Activated CD4-positive, alpha-beta memory T cell treated with anti-CD3 and anti-CD28 coated beads, Interleukin-2, amount 10 ng/mL, durations not matched to agents 7 days and 5 days (primary cell): ENCODE measurements at places on chromosomes 2 and 18. TPM values are rescaled to one million over a fixed set of nuclear protein-coding genes. Genes with fewer than 3 reads are reported as not detected.
A peak's percentile ranks its signal among the peaks of the same experiment; 100 is the strongest.

- peaks cover 40% of the 10 kb centered on the region for H3K27me3 ChIP-seq
- H3K27ac ChIP-seq, result no peak overlapping the region
- no peak overlapping the region for H3K4me3 ChIP-seq
- H3K4me1 ChIP-seq, result no peaks in the 10 kb centered on the region
- no peak for DNase-seq
- no peaks in the 10 kb centered on the region for H3K36me3 ChIP-seq
Observed at GRCh38 chr2:181662287-181662686, 5.4 kb upstream of the CERKL start.

GRCh38 chr18:36294031-36294430, 3.5 kb upstream of the FHOD3 start:
- peaks cover 15% of the 10 kb centered on the region for H3K27me3 ChIP-seq
- no peak overlapping the region for H3K27ac ChIP-seq
- no peaks in the 10 kb centered on the region for H3K4me1 ChIP-seq
- DNase-seq, result no peak
- no peak overlapping the region for H3K4me3 ChIP-seq

- no peaks in the 10 kb centered on the region for H3K27me3 ChIP-seq
- H3K4me1 ChIP-seq, result peaks cover 36% of the 10 kb centered on the region
- peaks cover 77% of the 10 kb centered on the region for H3K36me3 ChIP-seq
Observed at GRCh38 chr2:234494361-234495250, 2.3 kb downstream of the ARL4C start.

FAHD2A gene
- 37.3 TPM for total RNA-seq

- no peak overlapping the region for H3K27ac ChIP-seq
- no peak overlapping the region for H3K4me3 ChIP-seq
- DNase-seq, result no peak
- no peaks in the 10 kb centered on the region for H3K36me3 ChIP-seq
- H3K27me3 ChIP-seq, result peaks cover 9% of the 10 kb centered on the region
- no peaks in the 10 kb centered on the region for H3K4me1 ChIP-seq
Observed at GRCh38 chr2:26733413-26733812, 30.7 kb upstream of the SLC35F6 start.

GRCh38 chr2:241877989-241878970, 8.8 kb downstream of the RTP5 start:
- H3K4me1 ChIP-seq, result peaks cover 37% of the 10 kb centered on the region
- peaks cover 9% of the 10 kb centered on the region for H3K36me3 ChIP-seq
- H3K4me3 ChIP-seq, result no peak overlapping the region

REG3G gene
- total RNA-seq, result not detected

DNA sequence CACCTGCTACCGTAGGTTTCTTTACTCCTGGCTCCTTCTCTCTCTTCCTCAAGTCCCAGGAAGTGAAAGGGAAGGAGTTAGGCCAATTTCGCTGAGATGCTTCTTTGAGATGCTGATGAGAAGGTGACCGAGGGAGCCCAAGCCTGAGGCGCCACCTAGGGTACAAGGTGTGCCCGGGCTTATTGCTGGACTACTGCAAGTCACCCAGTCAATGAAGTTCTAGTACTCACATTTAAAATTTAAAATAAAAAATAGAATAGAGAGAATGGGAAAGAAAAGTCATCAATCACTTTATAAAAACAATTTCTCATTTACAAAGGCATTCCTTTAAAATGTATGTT, 45.3 kb downstream of the ACAA2 start:
- H3K27me3 ChIP-seq, result peaks cover 4% of the 10 kb centered on the region
- H3K27ac ChIP-seq, result no peak overlapping the region
- H3K36me3 ChIP-seq, result no peaks in the 10 kb centered on the region
- no peaks in the 10 kb centered on the region for H3K4me1 ChIP-seq
- no peak for DNase-seq
- H3K4me3 ChIP-seq, result no peak overlapping the region

- no peak overlapping the region for H3K4me3 ChIP-seq
- peaks cover 12% of the 10 kb centered on the region for H3K4me1 ChIP-seq
- peaks cover 10% of the 10 kb centered on the region for H3K27me3 ChIP-seq
- H3K36me3 ChIP-seq, result no peaks in the 10 kb centered on the region
- DNase-seq, result no peak
Observed at GRCh38 chr2:12605936-12606335, 110.8 kb upstream of the TRIB2 start.

GRCh38 chr18:1267021-1267420, 362.4 kb downstream of the ADCYAP1 start:
- no peak overlapping the region for H3K4me3 ChIP-seq
- H3K4me1 ChIP-seq, result no peaks in the 10 kb centered on the region

DNA sequence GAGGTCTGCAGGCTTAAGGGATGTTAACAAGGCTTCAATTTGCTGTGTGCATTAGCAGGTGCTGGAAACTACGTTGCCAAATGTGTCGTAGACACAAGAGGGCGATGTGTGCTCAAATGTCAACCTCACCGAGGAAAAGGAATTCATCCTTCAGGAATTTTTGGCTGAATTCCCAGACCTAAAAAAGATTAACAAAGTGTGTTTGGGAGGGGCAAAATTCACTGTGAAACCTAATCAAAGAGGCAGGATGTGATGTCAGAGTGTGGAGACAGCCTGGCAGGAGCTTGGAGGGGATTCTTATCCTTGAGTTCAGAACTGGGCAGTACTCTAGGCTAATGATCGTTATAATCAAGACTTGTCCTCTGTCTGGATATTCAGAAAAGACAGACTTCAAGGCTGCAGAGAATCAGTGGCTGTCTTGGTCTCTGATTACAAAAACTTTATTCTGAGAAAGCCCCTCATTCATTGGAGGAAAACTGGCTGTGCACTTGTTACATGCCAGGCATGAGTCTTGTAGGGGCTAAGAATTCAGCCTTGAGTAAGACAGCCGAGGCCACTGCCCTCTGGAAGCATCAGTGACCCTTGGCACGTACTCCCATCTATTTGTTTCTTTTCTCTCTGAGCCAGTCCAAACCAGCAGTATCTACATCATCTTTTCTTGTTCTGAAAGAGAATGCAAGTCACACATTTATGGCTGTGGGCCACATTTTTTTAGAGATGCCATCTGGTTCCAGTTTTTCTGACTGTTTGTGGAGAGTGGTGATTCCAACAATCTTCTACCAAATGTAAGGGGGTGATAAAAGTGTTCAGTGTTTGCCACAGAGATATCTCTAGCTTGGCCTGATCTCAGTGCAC, 18.7 kb upstream of the SCYGR1 start:
- no peak overlapping the region for H3K4me3 ChIP-seq
- peaks cover 9% of the 10 kb centered on the region for H3K4me1 ChIP-seq
- no peak for DNase-seq
- peaks cover under 1% of the 10 kb centered on the region for H3K27me3 ChIP-seq

STON1 gene
- 2.1 TPM for total RNA-seq

LHCGR gene
- not detected for total RNA-seq

DNA sequence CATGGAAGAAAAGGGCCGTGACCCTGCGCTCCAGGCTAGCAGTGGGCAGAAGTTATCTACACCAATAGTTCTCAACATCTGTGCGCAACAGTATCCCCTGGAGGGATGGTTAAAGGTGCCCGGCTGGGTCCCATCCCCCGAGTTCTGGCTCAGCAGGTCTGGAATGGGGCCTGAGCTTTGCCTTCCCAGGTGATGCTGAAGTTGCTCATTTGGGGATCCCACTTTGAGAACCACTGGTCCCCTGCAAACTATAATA, 31.1 kb downstream of the DNMT3A start:
- H3K4me3 ChIP-seq, result no peak overlapping the region
- H3K36me3 ChIP-seq, result peaks cover 35% of the 10 kb centered on the region
- no peaks in the 10 kb centered on the region for H3K27me3 ChIP-seq
- H3K27ac ChIP-seq, result no peak overlapping the region
- H3K4me1 ChIP-seq, result peaks cover 55% of the 10 kb centered on the region
- DNase-seq, result no peak

DNA sequence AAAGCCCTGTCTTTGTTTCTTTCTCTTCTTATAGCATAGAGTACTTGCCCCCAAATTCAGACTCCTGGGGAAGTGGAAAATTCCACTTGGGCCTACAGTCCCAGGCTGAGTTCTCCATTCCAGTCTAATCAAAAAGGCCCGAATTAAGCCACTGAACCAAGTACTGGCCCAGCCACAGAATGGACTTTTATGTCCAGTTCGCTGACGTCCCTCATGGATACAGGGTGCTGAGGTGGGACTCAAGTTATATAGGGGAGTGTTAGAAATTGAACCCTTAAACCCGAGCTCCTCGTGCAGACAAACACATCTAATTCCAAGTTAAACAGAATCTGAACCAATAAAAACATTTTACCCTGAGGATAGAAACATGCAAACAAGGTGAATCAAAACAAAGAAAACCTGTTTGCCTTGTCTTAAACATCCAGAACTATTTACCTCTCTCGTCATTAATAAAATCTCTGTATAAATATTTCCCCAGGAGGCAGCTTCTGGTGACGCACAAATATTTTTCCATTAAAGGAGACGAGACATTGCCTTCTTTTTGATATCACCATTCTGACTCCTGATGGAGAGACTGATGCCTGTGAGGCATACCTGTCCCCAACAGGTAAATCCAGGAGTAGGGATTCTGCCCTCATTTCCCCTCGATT, 136.8 kb upstream of the ARL4C start:
- H3K4me1 ChIP-seq, result no peaks in the 10 kb centered on the region
- peaks cover 18% of the 10 kb centered on the region for H3K27me3 ChIP-seq
- no peak overlapping the region for H3K4me3 ChIP-seq

DNA sequence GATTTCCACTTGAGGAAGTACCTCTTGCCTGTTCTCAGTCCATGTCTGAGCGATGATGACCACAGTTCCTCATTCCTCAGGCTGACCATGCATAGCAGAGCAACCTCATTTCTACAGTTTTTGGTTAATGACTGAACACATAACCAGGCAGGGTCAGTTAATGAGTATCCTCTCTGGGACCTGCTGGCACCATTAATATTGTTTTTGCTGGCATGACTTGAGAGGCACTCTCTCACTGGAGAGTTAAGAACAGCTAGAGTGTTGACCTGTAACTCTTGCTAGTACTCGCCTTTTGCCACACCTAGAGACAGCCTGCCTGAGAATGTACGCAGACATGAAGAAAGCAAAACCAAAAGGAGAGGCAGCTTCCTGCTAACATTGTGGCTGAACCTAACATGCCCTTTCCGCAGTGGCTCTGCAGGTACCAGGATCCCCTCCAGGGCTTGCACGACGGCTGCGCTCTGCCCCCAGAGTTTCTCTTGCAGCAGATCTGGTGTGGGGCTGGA, 23.9 kb downstream of the PECR start:
- H3K4me1 ChIP-seq, result peaks cover 41% of the 10 kb centered on the region
- peak overlapping the region; percentile 95 for H3K27ac ChIP-seq
- H3K4me3 ChIP-seq, result peak overlapping the region; percentile 64
- H3K36me3 ChIP-seq, result peaks cover 45% of the 10 kb centered on the region
- no peaks in the 10 kb centered on the region for H3K27me3 ChIP-seq
- DNase-seq, result peak; percentile 71

NYAP2 gene
- total RNA-seq, result not detected

GRCh38 chr2:54691445-54692135, 31.9 kb upstream of the EML6 start:
- H3K27me3 ChIP-seq, result peaks cover 53% of the 10 kb centered on the region
- H3K4me3 ChIP-seq, result no peak overlapping the region
- no peak overlapping the region for H3K27ac ChIP-seq
- H3K36me3 ChIP-seq, result no peaks in the 10 kb centered on the region
- peaks cover 18% of the 10 kb centered on the region for H3K4me1 ChIP-seq

GRCh38 chr2:96344011-96344410, 8.4 kb downstream of the NCAPH start:
- H3K36me3 ChIP-seq, result peaks cover 79% of the 10 kb centered on the region
- no peaks in the 10 kb centered on the region for H3K27me3 ChIP-seq
- peaks cover 75% of the 10 kb centered on the region for H3K4me1 ChIP-seq
- peak; percentile 80 for DNase-seq
- H3K4me3 ChIP-seq, result peak overlapping the region; percentile 36

DNA sequence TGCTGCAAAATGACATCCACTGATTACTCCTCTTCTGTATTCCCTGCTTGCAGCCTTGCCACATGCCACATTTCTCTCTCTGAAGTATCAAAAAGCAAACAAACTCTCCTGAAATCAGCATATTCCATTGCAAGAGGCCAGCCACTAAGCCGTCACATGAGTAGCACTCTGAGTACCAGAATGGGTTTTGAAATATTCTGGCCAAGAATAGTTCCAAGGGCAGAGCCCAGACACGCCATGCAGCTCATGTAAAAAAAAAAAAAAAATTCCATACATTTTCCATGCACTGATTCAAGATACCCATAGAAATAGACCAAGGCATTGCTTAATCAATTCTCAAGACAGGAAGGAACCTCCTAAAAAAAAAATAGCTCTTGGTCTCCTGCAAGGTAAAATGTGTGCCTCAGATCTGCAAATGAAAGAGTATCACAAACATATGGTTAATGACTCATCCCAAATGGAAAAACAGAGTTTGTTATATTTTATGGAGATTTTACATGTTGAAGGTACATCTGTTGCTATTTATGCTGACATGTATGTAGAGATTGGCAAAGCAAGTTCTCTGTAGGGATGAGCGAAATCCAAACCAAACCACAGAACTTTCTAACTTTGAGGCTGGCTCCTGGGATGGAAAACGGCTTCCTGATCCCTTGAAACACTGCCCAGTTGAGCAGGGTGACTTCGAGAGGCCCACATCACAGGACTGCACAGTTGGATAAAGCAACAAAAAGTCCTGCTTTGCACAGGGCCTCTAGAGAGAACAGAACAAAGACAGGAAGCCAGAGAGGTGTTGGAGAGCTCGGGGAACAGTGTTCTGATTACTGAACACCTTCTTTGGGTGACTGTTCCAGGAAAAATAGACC, 346.2 kb downstream of the ZNF521 start:
- no peaks in the 10 kb centered on the region for H3K36me3 ChIP-seq
- H3K27me3 ChIP-seq, result no peaks in the 10 kb centered on the region
- no peak overlapping the region for H3K27ac ChIP-seq
- no peaks in the 10 kb centered on the region for H3K4me1 ChIP-seq

DNA sequence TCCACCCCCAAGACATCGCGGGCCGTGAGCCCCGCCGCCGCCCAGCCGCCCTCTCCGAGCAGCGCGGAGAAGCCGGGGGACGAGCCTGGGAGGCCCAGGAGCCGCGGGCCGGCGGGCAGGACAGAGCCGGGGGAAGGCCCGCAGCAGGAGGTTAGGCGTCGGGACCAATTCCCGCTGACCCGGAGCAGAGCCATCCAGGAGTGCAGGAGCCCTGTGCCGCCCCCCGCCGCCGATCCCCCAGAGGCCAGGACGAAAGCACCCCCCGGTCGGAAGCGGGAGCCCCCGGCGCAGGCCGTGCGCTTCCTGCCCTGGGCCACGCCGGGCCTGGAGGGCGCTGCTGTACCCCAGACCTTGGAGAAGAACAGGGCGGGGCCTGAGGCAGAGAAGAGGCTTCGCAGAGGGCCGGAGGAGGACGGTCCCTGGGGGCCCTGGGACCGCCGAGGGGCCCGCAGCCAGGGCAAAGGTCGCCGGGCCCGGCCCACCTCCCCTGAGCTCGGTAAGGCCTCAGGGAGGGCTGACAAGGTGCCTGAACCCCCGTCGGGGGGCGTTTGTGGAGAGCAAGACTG, 14.2 kb downstream of the SPEG start:
- H3K27me3 ChIP-seq, result peaks cover 31% of the 10 kb centered on the region
- H3K36me3 ChIP-seq, result no peaks in the 10 kb centered on the region
- H3K27ac ChIP-seq, result no peak overlapping the region
- no peak overlapping the region for H3K4me3 ChIP-seq
- H3K4me1 ChIP-seq, result peaks cover 2% of the 10 kb centered on the region

ALK gene
- total RNA-seq, result not detected
